Stimulated activated CD4-positive, alpha-beta T cell treated with anti-CD3 and anti-CD28 coated beads, Interleukin-4, amount 100 ng/mL, for 24 hours (primary cell): ENCODE measurements at places on chromosomes 5 and 9.

GRCh38 chr9:12739014-12739652, 35.7 kb upstream of the LURAP1L start:
- DNase-seq = no peak

- DNase-seq = peak; percentile 4
Observed at GRCh38 chr9:79471580-79472543, 99.9 kb upstream of the TLE4 start.

DNA sequence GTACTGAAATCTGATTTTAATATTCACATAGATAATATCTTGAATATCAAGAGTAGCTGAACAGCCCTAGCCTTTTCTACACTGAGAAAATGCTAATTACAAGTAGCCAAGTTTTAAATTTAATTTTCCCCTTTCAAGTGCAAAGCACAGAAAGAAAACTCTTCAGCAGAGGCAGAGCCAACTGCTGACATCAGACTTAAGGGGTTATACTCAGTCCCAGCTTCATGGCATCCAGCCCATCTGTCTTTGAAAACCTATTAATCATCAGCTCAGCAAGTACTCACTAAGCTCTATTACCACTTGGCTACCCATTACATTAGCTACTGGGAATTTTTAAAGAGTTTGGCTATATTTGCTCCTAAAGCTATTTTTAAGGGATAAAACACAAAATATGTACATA, 220.5 kb downstream of the SLC12A2 start:
- DNase-seq = no peak

DNA sequence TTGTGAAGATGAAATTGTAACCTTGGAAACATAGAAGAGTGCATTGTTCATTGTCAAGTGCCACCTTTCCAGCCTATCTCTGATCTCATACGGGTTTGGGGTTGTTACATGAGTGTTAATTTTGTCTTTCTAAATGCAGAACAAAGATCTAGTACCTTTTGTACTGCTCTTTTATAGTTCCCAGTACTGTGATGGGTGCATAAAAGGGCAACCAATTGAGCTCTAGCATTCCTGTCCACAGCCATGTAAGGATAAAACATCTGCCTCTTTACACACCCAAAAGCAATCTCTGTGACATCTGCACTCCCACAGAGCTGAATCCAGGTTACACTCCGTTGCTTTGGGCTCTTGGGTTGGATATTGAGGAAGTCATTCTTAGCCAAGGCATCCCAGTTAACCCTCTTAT, 255.2 kb downstream of the SGCD start:
- no peak for DNase-seq

GRCh38 chr9:116270546-116270945, 117.0 kb downstream of the PAPPA start:
- DNase-seq = no peak

DNA sequence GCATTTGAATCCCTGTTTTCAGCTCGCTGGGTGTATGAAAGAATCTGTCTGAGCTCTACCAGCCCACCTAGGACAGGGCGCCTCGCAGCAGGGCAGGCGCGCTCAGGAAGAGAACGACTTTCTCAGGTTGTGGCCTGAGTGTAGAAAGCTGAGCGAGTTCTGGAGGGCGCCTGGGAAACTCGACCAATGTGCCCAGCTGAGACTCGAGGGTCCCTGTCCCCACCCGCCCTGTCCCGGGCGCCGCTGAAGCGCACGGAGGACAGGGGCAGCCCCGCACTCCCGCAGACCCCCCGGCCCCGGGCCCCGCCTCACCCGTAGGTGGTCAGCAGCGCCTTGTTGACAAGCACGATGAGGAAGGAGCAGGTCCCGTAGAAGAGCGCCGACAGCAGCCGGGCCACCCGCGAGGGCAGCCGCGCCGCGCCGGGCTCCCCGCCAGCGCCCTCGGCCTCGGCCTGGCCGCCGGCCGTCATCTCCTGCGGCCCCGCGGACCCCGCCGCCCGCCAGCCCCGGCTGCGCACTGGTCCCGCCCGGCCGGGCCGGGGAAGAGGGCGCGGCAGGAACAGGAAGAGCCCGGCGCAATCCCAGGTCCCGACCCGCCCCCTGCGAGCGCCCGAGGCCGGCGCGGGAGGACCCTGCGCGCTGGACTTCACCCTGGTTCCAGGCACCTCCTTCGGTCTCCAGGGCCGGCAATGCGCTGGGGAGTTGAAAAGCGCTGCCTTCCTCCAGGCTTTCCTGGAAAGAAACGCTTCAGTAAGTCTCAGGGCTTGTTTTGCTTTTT, at the start of gene SLC35D2:
Gene SLC35D2 (minus strand): TSS at position 547 of the 778 bp plus-strand sequence. CDS start 77 bp downstream, at position 470.
- no peak for DNase-seq

- no peak for DNase-seq
Observed at GRCh38 chr9:93896496-93897033, 58.6 kb downstream of the BARX1 start.

- no peak for DNase-seq
Observed at GRCh38 chr9:116663581-116663980, 23.5 kb upstream of the TRIM32 start.

- no peak for DNase-seq
Observed at GRCh38 chr5:69078921-69079540, 14.8 kb upstream of the SLC30A5 start.

DNA sequence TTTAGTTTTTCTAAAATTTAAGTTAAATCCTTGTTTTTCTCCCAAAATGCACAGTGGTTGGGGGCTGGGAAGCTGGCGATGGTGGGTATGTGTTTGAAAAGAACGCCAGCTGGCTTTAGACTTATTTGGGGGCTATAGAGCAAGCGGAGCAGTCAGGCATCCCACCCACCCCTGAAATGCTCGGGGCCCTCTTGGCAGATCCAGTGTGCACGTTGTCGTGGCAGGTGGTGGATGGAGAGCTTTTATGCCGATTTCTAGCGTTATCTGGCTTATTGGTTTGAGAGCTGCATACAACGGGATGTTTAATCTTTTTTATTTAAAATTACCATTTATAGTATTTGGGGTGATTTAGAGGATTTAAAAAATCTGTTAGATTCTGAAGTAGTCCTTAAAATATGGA, 8.1 kb downstream of the BASP1 start:
- DNase-seq = no peak

- DNase-seq = no peak
Observed at GRCh38 chr9:1200847-1201251, 150.7 kb downstream of the DMRT2 start.

DNA sequence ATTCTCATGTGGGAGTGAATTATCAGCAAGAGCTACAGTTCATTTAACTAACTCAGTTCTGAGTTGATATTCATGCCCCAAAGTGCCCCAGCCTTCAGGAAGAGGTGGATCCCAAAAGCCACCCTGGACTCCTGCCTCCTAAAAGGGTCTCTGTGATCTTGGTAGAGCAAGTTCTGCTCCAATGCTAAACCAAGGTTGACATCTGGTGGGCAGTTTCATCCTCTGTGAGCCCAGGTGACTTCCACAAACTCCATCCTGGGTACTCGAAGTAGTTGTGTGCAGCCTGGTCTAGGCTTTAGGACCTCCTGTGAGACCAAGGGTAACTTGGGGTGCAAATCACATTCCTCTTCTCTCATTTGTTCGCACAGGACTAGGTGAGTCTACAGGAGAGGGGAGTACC, 816.8 kb downstream of the MTRR start:
- DNase-seq = no peak

DNA sequence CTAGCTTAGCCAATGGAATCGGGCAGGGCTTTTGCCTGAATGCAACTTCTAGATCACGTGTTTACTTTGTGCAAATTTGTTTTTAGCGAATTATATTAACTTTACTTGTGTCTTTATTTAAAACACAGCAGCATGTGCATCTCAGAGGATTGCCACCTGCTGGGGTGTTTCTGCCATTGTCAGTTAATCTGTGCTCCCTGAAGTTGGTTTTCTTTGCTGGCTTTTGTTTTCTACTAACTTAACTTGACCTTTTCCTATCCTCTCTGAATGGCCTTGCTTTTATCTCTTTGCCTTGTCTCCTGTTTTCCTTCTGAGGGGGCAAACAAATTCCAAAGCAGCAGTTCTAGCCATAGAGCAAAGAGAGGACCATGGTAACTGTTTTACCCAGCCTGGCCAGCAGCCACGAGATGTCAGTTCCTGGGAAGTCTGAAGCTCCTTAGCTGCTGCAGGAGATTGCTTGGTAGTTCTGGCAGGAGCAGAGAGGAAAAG, 67.6 kb downstream of the ARHGEF28 start:
- no peak for DNase-seq

DNA sequence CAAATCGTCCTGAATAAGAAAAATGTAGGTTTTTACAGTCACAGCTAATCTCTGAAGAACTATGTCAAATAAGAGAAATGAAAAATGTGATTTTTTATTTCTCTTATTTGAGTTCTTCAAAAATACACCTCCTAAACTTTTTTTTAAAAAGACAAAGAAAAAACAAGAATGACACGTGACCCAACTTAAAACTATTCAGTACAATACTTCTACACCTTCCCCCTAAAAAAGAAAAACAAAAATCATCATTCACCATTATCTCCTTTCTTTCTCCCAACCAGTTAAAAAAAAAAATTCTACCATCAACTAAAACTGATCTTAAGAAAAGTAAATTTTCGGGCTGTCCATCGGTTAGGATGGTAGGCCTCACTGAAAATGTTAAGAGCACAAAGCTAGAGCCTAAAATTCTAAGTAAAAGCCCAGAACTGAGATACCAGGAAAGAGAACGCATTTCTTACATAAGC, 2.1 kb downstream of the RNF145 start:
- DNase-seq = no peak

DNA sequence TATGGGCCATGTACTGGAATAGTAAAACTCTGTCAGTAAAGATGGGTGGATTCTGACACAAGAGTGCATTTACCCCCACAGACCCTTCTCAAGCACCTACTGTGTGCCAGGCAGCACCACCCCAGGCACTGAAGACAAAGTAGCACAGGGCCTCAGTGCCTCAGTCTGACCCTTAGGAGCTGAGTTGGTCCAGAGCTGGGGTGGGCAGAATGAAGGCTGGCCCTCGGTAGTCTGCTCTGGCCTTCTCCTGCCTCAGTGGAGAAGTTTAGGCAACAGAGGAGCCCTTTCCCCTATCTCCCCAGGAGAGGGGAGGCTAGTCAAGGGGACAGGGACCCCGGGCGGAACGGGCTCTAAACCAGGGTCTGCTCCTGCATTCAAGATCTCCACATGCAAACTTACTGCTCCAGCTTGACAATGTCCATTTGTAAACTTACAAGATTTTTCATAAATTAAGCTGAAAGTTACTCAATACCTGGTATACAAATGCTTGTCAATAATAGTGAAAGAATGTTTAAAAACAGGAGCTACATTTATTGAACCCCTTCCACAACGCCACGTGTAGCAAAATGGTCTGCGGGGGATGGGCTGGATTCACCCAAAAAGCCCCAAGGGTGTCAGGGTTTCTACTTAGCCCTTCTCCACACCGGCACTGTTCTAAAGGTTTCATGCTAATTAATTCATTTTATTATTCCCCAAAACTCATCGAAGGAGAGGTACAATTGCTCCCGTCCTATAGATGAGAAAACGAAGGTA, 1.5 kb downstream of the VDAC1 start:
- DNase-seq = peak; percentile 51

DNA sequence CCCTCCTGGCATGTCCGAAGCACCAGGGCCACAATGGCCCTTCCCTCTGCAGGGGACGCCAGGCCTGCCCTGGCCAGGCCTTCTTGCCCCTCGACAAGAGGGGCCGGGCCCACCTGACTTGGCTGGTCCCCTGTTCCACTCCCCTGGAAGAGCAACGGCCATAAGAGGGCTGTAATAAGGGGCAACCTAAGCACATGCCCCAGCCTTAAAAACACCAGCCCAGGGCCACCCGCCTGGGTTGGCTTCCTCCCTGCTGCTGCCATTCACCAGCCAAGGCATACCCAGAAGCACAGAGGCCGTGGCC, 8.5 kb downstream of the GFPT2 start:
- DNase-seq = no peak

GRCh38 chr5:82389347-82389746, 111.2 kb upstream of the RPS23 start:
- no peak for DNase-seq

DNA sequence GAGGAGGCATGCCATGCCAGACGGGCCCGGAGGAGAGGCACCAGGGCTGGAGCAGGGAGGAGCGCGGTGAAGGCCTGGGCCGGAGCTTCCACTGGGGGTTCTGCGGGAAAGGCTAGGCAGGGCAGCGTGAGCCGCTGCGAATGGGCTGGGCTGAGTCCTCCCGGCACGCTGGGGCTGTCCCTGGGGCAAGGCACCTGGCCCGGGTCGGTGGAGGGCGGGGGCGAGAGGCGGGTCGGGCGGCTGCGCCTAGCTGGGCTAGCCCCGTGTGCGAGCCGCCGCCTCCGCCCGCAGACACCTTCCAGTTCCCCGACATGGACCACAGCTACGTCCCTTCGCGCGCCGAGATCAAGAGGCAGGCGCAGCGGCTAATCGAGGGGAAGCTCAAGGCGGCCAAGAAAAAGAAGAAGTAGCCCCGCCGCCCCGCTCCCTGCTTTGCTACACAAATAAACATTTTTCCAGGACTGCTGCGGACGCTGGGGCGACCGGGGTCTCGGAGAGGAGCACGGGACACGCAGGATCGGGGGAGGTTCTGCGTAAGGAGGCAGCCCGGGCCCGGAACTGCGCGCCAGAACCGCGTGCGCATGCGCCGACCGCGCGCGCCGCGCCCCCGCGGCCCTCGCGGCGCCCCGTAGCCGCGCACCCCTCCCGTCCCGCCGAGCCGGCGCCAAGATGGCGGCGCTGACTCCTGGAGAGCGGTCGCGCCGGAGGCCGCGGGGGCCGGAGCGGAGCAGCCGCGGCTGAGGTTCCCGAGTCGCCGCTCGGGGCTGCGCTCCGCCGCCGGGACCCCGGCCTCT, at the start of gene RABL6:
Gene RABL6 (plus strand): TSS at position 668 of the 794 bp plus-strand sequence. CDS start 249 bp downstream, outside the sequence.
- DNase-seq = peak; percentile 78

DNA sequence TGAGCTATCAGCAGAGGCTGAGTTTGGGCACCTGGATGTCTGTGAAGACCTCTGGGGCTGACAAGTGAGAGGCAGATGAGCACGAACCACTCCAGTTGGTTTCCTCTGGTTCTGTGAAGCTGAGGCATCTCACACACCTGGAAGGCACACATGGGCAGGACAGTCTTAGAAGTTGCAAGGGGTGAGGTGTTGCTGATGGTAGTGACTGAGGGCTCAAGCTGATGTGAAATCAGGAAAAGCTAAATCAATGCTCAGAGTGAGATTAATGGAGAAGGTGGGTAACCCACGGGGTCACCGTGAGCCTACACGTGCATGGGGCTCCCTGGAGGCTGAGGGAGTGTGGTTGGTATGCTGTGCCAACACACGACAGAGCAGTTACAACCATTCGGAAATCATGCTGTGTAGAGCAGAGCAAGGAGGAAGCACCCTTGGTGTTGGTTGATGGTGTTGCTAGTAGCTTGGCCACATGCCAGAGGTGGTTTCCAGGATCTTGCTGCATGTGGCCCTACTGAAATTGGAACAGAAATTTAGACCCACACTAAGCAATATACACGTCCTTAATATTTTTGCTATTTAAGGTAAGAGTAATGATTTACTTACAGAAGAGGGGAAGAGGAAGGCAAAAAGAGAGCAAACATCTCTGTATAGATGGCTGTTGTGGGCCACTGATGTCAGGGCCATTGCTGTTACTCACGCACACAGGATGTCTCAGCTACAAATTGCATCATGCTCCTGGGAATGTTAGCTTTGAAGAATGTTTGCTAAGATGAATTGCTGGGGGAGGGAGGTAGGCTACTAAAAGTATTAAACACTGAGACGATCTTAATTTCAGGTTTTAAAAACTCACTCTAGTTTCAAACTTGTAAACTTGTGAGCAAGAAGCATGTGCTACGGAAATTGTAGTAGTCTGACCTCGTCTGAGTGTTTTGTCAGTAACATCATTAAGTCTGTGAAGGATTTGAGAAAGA, 170.5 kb downstream of the ARHGEF28 start:
- DNase-seq = no peak
